ENCODE measurements at places on chromosomes 16 and 17.

GRCh38 chr17:79023886-79024771, at the start of gene C1QTNF1:
C1QTNF1 (plus strand) TSS chr17:79024169; CDS start chr17:79043969, 19,800 bp downstream.
- peak; percentile 62 for DNase-seq

DNA sequence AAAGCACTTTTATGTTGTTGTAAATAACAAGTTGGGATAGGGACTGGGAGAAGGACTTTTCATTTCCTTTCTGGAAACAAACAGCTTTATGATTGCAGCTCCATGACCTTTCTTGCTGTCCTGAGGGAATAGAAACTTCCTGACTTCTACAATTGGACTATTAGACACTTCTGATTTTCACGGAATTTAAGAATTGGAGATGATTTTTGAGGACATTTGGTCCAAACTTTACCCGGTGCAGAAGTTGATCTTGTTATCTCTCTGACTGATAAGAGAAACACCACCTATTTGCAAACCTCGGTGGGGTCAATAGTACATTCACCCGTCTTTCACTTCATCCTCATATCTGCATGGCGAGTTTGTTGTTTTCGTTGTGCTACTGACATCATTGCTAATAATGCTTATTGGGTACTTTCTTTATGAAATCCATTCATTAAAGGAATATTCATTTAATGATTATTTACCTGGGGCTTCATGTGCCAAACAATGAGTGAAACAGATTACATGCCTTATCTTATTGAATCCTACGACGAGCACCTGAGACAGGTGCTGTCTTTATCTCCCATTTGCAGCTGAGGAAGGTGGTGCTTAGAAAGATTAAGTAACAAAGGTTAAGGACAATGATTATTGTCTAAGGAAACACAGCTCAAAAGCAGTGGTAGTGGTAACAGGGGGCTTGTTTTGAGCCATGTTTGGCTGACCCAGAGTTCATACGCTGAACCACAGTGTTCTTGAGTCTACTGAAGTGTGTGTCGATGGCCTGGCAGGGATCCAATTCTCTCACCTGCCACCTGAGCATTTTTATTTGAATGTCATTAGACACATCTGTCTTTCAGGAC, 176.9 kb upstream of the FAM20A start:
- no peak for DNase-seq

GRCh38 chr16:2388875-2389433, 40.3 kb upstream of the CCNF start:
- DNase-seq: peak; percentile 92

GRCh38 chr17:71516149-71516548, 604.7 kb upstream of the SOX9 start:
- no peak for DNase-seq

DNA sequence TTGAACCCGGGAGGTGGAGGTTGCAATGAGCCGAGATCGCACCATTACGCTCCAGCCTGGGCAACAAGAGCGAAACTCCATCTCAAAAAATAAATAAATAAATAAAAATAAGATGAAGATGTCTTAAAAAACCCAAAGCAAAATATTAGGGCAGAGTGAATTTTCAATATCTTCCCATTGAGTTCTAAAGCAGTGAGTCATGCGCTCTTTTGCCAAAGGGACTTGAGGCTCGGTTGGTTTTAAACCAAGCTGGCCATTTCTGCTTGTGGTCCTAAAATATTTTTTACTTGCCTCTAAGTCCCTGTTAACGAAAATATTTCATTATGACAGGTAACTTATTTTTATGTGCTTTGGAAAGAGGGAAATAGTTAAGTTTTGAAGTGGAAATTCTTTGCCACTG, 4.7 kb downstream of the PAFAH1B1 start:
- DNase-seq: peak; percentile 83

DNA sequence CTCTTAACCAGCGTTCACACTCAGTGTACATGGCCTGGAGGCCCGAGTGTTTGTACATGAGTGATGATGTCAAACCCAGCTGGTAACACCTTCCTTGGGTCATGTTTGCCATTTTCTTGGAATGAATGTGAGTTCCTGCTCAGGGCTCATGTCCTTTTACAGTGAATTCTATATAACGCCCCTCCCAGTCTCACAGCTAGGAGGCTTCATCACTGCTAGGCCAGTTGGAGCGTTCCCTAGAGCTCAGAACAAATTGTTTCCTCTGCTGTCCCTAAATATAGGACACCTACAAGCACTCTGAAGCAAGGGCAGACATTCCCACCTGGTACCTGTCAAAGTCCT, 5.5 kb downstream of the TIMM22 start:
- DNase-seq: peak; percentile 60

GRCh38 chr16:86042996-86043725, 144.2 kb downstream of the IRF8 start:
- no peak for DNase-seq

- no peak for DNase-seq
Measured at GRCh38 chr16:78566397-78567073, 467.1 kb downstream of the WWOX start.

GRCh38 chr16:3478242-3478925, 16.9 kb downstream of the C16orf90 start:
- no peak for DNase-seq

GRCh38 chr16:12170103-12171040, 193.8 kb downstream of the SNX29 start:
- peak; percentile 43 for DNase-seq

DNA sequence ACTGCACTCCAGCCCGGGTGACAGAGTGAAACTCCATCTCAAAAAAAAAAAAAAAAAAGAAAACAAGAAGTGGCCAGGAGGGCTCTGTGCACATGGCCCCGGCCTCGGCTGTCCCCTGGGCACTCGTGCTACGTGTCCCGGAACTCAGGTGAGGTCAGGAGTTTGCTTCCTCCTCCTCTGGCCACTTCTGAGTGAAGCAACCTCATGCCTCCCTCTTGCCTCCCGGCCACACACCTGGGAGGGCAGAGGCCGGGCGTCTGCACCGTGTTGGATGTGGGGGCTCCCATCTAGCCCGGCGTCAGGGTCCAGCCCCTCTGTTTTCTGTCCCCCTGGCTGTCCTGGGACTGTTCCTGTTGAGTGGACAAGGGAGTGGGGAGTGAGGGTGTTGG, 22.2 kb downstream of the ASPSCR1 start:
- no peak for DNase-seq

- peak; percentile 23 for DNase-seq
Measured at GRCh38 chr17:81867991-81868673, 3.0 kb downstream of the ARHGDIA start.

DNA sequence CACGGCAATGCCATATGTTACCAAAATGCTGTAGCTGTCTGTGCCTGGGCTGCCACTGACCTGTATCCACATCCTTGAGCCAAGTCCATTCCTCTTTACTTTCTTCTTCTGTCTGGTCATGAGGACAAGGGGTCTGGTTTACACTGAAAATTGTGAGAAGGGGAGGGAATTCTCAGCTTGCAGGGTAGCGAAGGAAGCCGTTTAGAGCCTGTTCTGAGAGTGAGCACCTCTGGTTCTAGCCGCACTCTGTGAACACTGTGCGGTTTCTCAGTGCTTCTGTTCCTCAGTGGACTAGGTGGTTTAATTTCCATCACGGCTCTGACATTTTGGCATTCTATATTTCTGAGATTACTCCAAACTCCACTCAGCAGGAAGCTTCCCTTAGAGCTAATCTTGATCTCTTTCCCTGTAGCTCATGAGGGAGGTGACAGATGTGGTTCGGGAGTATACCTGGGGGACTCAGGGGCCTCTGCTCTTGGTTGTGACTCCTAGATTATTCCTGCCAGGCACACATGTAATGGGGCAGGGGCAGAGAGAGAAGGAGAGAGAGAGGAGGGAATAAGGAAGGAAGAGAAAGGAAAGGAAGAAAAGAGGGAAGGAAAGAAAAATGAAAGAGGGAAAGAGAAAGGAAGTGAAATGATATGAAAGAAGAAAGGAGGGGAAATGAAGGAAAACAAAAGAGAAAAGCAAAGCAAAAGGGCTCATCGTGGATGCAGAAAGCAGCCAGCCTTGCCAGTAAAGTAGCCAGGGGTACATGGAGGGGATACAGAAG, 14.2 kb upstream of the TBX21 start:
- no peak for DNase-seq

GRCh38 chr16:70359552-70359951, 12.8 kb downstream of the DDX19A start:
- DNase-seq: no peak

DNA sequence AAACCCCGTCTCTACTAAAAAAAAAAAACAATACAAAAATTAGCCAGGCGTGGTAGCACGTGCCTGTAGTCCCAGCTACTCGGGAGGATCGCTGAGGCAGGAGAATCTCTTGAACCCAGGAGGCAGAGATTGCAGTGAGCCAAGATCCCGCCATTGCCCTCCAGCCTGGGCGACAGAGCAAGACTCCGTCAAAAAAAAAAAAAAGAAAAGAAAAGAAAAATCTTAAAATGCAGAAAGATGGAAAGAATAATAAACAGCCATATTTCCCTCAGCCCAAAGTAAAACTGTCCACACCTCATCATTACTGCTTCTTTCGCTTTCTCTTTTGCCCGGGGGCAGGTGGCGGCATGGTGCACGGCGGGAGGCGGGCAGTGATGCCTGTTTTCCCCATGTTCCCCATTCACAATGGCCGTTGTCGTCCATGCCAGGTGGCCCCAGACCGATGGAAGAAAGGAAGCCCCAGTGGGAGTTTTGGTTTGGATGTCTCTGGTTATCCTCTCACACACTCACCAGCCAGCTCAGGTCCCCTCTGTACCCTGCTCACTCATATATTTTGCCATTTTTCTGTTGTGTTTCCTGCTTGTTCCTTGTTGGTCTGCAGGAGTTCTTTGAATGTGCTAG, 37.0 kb upstream of the PEMT start:
- no peak for DNase-seq

GRCh38 chr17:35238821-35239220, 4.1 kb upstream of the SLFN5 start:
- peak; percentile 24 for DNase-seq

DNA sequence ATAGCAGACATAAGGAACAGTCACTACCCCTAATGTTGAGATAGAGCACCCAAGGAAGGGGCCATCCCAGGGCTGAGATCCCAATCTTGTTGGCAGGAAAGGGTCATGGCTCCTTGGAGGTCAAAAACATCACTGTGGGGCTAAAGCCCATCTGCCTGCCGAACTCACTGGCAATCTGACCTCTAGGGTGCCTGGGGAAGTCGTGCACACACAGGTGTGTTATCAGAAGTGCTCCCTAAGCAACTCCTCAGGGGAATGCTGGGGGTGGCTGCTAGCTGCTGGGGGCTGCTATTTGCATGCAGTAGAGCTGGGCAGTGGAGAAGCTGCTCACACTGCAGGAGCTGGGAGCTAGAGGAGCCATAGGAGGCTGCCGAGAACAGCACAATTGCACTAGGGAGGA, 47.5 kb upstream of the PHOSPHO1 start:
- DNase-seq: no peak

DNA sequence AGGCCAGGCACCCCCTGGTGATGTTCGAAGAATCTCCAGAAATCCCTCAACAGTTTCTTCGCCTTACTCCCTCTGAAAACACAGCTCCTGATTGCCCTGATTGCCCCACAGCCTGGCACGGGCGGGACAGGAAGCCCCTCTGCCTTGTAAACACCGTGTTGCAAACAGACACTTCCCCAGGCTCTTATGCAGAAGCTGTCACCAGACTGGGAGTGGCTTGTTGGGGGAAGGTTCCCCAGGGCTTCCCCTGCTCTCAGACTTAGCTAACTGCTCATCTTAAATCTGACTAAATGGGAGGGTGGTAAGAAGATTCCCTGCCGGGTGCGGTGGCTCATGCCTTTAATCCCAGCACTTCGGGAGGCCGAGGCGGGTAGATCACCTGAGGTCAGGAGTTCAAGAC, 11.2 kb downstream of the PIK3R5 start:
- DNase-seq: no peak

GRCh38 chr16:7335991-7336634, 3.5 kb downstream of the RBFOX1 start:
- DNase-seq: no peak

- DNase-seq: no peak
Measured at GRCh38 chr16:22360963-22361659, 13.3 kb downstream of the CDR2 start.

DNA sequence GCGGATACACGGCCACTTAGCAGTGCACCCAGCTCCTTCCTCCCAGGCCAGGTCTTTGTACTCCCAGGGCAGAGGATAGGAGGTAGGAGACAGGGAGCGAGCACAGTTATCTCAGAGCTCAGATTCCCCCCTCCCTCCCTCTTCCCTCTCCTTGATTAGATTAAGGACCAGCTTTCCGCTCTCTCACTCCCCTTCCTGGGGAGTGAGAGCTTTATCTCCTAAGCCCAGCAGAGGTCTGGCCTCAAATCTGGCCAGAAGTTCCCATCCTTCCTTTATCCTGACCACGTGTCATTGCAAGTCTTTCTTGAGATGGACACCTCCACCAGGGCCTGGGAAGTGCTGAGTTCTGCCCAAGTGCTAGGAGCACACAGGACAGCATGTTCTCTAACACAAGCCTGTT, 5.1 kb downstream of the ARL4D start:
- DNase-seq: no peak

DNA sequence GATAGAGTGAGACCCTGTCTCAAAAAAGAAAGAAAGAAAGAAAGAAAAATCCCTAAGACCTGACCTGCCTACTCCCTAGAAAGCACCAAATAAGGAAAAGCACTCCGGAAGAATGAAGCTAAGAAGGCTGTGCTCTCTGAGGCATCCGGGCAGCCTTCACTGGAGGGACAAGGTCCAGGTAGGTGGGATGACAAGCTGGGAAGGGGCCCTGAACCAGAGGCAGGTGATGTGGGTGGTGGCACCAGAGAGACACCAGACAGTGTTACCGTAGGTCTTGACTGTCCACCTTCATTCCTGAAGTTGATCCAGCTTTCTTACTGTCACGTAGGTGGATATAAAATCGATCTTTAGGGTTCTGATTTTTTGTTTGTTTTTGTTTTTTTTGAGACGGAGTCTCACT, 26.3 kb downstream of the SMTNL2 start:
- no peak for DNase-seq

GRCh38 chr16:50856991-50857390, 115.1 kb downstream of the CYLD start:
- DNase-seq: no peak

DNA sequence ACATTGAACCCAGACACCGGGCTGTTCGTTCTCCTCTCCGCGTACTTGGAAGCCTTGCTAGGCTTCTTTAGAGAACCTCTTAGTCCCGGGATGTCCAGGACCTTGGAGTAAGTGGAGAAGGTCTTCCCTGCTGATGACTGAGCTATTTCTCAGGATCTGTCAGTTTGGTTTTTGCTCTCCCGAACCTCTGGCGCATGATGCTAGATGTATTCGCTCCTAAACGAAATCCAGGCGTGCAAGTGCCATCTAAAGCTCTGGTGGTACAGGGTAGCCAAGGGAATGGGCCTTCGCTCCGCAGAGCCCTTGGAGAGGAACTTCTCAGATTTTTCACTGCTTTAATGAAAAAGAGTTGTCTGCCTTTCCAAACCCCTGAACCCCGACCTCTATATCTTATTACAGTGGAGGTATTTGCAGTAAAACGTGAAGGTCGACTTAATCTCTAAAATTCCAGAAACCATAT, 547 bp downstream of the VMP1 start:
- DNase-seq: no peak

GRCh38 chr17:14331225-14331981, 30.5 kb downstream of the HS3ST3B1 start:
- DNase-seq: no peak

GRCh38 chr16:7161891-7162290, 170.8 kb upstream of the RBFOX1 start:
- DNase-seq: no peak

GRCh38 chr16:77548151-77548550, 113.3 kb upstream of the ADAMTS18 start:
- no peak for DNase-seq

- DNase-seq: no peak
Measured at GRCh38 chr17:41873559-41874292, 8.5 kb upstream of the KLHL11 start.

All from fibroblast of the aortic adventitia (primary cell).